Activated T-helper 17 cell treated with anti-CD3 and anti-CD28 coated beads, Interleukin-2, amount 50 U/mL, for 72 hours (primary cell): ENCODE measurements at places on chromosomes 2 and 18.

DNA sequence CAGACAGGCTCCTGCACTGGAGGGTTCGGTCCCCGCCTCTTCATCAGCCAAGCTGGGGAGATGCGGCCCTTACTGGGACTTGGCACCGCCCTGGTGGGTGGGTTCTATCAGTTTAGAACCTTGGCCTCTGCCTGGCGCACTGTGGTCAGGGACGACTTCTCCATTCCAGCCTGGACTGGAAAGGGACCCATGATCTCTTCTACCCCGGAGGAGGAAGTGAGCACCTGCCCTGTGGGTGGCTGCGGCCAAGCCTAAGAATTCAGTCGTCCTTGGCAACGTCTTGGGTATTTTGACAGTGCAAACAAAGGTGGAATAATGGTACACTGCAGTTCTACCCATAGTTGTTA is 106.9 kb upstream of the CD302 start:
- H3K4me1 ChIP-seq, result peaks cover 36% of the 10 kb centered on the region
- H3K27me3 ChIP-seq, result no peaks in the 10 kb centered on the region
- H3K27ac ChIP-seq, result peak overlapping the region; percentile 97

DNA sequence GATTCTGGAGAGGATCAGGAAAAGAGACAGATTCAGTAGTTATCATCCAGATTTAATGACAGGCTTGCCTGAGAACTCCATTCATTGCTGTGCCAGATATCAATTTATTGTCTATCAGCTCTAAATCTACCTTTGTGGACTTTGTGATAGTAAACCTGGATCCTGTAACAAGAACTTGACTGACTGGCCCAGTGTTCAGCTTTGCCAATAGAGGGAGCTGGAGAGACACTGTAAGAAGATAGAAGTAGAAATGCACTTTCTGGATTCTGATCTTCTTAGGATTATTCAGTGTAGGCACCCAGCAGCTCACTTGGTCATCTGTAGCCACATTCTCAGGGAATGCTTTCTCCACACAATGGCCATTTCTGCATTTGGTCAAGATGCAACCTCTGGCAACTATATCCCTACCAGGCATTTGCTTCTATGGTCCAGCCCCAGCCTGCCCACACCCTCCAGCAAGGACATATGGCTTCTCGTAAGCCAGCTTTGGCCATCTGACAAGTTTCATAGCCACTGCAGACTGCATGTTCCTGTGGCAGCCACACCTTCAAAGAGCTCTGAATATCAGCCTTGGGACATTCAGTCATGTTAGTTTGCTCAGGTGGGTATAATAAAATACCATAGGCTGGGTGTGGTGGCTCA is 6.1 kb upstream of the SERPINB8 start:
- no peak overlapping the region for H3K27ac ChIP-seq
- H3K36me3 ChIP-seq, result no peaks in the 10 kb centered on the region
- H3K4me1 ChIP-seq, result peaks cover 9% of the 10 kb centered on the region
- H3K4me3 ChIP-seq, result no peak overlapping the region

DNA sequence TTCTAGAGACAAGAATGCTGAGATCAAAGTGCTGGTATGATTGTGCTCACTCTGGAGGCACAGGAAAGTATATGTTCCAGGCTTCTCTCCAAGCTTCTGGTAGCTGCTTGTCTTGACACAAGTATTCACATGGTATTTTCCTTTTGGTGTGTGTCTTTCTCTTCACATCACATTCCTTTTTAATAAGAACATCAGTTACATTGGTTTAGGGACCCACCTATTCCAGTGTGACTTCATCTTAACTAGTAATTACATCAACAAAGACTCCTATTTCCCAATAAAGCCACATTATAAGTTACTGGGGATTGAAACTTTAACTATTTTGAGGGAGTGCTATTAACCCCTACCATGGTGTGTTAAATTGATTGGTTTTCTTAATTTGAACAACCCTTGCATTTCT is 119.1 kb downstream of the FSIP2 start:
- no peaks in the 10 kb centered on the region for H3K36me3 ChIP-seq
- ATAC-seq, result no peak
- no peak overlapping the region for H3K4me3 ChIP-seq
- no peak overlapping the region for H3K27ac ChIP-seq

GRCh38 chr2:8314063-8314462 is 367.8 kb upstream of the ID2 start:
- ATAC-seq, result no peak
- no peaks in the 10 kb centered on the region for H3K27me3 ChIP-seq
- H3K4me1 ChIP-seq, result peaks cover 51% of the 10 kb centered on the region

- no peak for ATAC-seq
- H3K27ac ChIP-seq, result peak overlapping the region; percentile 54
- H3K4me3 ChIP-seq, result no peak overlapping the region
- H3K27me3 ChIP-seq, result no peaks in the 10 kb centered on the region
- H3K36me3 ChIP-seq, result peaks cover 48% of the 10 kb centered on the region
- H3K4me1 ChIP-seq, result no peaks in the 10 kb centered on the region
These were observed 124.2 kb downstream of the RNF144A start for GRCh38 chr2:7041421-7041820.
